ENCODE measurements at places on chromosomes 5 and 9.

GRCh38 chr5:1923766-1924165 lies 41.0 kb upstream of the IRX4 start:
- no peak for DNase-seq

DNA sequence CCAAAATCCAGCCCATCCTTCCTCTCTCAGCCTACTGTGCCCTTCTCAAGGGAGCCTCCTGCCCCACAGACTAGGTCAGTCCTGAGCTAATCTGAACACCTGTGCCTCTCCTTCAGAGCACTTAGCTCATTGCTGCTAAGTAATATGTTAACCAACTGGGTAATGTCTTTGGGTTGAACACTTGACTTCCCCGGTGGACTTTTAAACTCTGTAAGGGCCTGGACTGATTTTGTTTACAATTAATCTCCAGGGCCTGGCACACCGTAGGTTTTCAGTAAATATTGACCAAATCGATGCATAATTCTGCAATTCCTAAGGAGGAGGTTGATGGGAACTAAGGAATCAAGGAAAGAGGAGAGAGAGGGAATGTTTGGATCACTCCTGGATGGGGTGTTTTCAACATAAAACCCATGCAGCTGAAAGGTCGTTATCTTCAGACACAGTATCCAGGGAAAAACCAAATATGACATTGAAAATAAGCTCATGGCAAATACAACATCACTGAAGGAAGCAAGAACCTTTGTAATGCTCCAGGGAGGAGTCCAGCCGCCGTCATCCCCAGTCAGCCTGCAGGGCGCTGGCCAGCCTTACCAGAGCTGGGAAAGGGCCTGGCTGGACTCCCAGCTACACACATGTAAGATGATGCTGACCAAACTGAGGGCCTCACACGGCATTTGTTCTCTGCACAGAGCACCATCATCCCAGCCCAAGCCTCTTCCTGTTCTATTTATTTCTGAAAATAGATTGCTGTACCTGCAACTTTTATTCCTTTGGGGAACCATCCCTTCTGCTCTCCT lies 166.3 kb downstream of the C5orf15 start:
- no peak for DNase-seq

DNA sequence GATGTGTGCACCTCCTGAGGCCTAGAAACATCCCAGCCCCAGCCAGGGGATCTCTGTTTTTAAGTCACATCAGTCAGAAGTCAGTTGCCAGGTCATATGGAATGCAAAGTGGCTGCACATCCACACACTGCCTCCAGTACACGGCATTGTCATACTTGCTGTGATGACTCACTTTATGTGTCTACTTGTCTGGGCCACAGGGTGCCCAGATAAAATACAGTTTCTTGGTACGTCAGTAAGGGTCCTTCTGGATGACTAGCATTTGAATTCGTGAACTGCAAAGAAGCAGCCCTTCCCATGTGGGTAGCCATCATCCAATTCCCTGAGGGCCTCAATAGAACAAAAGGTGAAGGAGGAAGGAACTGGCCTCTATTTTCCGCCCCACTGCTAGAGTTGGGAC lies 27.7 kb downstream of the AUH start:
- DNase-seq, result no peak

DNA sequence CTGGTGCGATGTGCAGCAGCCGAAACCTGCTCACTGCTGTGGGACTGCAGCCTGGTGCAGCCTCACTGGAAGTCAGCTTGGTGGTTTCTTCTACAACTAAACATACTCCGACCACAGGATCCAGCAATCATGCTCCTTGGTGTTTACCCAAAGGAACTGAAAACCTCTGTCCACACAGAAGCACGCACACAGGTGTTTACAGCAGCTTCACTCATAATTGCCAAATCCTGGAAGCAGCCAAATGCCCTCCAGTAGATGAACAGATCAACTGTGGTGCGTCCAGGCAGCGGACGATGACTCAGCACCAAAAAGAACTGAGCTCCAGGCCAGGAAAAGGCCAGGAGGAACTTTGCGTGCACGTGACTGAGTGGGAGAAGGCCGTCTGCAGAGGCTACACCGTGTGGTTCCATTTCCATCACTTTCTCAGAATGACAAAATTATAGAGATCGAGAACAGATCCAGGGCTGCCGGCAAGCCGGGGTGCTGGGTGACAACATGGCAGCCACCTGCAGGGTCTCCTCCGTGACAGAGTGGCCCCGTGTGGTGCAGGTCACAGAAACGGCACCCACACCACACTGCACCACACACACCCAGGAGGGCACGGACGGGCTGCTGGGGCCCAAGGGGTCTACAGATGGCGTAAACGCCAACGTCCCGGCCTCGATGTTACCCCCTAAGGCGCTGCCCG lies 23.1 kb upstream of the NSMF start:
- DNase-seq, result no peak

DNA sequence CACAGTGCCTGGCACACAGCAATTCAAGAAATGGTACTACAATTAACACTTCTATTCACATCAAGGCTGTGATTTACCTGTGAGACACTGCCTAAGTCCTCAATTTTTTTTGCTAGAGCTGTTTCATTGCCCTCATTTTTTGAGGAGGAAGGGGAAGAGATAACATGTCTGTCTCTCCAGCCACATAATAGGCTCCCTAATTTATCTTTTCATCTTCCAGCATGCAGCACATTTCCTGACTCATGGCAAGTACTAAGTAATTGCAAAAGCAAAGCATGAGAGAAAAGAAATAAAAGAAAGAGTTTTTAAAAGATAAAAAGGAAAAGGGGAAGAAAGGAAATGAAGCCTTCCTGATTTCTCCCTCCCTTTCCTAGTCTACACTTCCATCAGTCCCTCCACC lies 26.9 kb upstream of the RNF38 start:
- DNase-seq, result no peak

GRCh38 chr9:120941046-120941770 lies 14.6 kb upstream of the TRAF1 start:
- DNase-seq, result no peak
